ENCODE measurements at places on chromosomes 5 and 9.

DNA sequence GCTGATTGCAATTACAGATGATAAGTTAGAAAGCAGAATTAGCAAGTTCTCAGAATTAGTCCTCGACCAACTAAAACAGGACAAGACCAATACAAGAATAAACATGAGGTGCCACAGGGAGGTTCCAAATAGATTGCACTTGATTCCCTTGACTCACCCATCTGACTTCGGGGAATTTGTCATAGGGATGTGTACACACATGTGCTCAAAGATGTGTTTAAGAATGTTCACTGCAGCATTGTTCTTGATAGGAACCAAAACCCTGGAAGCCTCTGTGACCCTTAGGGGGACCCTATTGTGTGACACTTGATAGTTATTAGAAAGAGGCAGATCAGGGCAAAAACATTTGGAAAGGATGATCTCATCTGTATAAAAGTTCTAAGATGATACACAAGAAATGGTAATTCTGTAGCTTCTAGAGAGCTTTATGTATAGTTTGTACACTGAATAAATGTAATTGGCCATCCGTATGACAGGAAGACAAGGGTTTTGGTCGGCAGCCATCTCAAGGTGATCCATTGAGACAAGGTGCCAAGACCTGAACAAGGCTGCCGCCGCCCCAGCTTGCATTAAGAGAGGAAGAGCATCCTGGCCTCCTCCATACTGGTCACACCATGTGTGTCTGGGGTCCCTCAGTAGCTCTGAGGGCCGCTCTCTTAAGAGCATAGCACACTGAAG is 48.2 kb upstream of the GARNL3 start:
- DNase-seq = no peak

DNA sequence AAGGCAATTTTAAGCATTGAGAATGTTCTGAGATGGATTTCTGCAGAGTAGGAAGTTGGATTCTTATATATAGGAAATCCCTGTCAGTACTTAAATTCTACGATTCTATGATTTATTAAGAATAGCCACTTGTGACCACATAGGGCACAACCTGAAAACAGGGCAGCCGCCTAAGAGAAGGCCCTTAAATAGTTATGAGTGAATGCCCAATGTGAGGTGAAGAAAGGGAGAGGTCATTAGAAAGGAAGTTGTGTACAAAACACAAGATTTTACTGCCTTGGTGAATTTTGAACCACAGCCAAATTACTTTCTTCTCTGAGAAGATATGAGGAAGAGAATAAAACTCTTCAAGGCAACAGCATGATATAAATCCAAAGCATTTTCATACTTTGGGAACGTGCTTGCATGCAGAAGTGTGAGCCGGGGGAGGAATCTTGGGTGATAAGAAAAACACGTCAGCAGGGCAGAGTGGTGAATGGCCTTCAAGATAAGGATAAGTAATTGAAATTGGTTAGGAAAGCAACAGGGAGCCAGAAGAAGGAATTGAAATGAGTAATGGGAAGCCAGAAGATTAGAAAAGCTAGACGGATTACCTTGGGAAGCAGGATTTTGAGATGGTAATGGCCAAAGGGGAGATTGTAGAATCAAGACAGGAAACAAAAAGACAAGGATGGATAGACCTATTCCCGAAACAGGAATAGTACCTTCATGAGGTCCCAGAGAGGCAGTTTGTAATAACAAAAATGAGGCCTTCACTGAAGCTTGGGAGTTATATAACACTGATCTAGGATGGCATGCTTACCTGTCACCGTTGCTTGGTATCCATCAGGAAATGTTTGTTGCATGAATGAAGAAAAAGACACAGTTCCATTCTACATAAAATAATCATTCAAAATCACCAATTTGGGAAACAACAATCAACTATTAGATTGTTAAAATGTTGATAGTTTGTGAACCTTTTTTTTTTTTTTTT is 244.3 kb downstream of the PDE4D start:
- DNase-seq = peak; percentile 78

DNA sequence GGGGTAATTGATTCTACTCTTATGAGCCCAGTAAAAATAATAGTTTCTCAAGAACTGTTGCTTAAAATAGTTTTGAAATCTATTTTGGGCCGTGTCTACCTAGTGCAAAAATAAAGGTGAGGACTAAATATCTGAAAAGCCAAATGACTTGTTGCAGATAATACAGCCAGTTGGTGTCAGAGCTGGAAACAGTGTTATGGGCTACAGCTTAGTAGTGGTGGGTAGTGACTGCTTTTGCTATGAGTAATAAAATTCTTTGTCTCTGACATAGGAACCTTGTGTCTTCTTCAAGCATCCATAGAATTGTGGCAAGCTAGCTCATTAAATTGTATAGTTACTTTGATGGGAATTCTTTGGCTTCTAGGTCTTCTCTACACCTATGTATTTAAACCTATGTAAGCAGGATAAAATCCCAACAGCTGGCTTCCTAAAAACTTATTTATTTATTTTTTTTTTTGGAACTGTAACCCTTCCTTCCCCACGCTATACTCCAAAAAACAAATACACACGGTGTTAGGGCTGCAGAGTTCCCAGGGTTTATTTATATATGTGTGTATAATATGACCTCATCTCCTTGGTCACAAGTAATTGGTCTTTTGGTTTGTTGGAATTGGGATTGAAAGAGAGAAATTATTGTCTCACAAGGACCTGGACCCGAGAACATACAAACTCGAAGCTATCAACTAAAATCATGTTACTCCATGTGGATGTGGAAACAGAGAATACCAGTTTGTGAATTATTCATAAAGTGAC is 138.0 kb downstream of the NUDT12 start:
- no peak for DNase-seq

DNA sequence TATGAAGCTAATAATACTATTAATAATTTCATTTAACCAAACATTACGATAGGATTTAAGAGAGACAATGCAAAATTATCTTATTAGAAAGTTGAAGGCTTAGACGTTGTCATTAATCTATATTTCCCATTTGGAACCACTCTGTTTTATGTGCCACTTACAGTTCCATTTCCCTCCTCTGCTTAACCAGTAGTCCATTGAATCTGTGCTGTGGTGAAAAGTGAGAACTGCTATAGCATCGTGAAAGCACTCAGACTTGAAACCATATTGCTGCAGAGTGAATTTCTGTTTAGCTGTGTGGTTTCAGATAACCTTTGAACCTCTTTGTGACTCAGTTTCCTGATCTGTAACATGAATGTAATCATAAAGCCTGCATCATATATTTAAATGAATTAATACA is 2304.5 kb downstream of the MAT2B start:
- no peak for DNase-seq

- DNase-seq = no peak
Observed at GRCh38 chr5:107461770-107462169, 209.0 kb downstream of the EFNA5 start.
